ENCODE measurements at places on chromosomes 3 and 15.

DNA sequence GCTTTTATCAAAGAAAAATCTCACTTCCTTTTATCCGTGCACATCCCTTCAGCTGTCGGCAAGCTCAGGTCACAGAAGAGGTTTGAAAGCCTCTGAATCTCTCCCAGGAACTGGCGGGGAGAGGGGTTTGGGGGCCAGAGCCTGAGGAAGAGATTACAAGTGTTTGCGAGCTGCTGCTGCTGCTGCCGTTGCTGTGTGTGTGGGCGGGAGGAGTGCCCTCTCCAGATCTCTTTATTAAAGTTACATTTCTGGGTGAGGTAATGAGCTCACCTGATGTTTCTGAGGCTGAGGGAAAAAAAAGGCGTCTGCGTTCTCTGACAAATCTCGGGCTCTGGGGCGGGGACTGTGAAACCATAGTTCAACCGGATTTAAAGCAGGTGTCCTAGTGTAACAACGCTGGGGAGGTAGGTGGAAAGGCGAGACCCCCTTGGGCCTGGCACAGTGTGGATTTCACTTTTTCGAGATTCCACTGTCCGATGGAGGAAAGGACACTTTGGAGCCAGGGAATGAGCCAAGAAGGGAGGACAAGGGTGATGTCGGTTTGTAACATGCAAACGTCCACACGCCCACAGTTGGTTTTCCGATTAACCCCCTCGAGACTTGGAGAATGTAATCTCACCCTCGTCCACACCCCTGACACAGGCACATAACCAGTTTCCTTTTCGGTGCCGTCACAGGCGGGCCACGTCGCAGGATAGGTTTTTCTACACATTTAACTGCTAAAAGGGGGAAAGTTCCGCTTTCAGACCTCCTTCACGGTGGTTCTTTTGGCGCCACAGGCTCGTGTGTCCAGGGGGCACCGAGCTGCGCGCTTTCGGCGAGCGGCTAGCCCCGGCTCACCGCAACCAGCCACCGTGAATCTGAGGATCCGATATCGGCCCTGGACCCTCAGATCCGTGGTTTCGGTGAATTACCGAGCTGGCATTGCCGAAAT lies 2.1 kb downstream of the ALCAM start:
- DNase-seq = no peak

- no peak for DNase-seq
Measured at GRCh38 chr3:175015056-175015635, 156.0 kb downstream of the NAALADL2 start.

DNA sequence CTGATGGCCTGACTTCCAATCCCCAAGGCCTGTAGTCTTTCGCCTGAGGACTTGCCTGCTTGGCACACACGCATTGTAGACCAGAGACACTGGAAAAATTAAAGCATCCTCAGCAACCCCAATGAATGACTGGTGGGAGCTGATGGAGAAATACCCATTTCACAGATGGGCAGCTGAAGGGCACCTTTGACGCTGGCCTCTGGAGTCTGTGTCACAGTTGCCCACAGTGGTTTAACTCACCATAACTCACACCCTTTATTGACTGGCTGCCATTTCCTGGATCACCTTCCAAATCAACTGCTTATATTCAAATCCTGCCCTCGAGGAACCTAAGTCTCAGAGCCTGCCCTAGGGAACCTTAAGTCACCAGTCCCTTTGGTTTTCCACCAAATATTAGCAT lies 183.1 kb downstream of the SHQ1 start:
- no peak for DNase-seq

DNA sequence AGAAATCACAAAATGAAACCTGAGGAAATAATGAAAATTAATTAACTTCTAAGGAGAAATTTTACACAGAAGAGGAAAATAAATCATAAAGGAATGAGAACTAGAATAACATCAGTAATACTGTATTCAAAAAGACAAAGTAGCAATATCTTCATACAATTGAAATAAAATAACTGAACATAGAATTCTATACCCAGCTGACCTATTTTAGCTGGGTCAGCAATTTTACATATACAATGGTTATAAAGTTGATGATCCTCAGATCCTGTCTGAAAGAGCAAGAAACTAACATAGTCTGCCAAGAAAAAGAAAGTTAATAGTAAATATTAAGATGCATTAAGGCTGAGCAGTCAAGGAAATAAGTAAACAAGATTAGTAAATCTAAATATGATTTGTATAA lies 93.0 kb upstream of the P3H2 start:
- DNase-seq = no peak

DNA sequence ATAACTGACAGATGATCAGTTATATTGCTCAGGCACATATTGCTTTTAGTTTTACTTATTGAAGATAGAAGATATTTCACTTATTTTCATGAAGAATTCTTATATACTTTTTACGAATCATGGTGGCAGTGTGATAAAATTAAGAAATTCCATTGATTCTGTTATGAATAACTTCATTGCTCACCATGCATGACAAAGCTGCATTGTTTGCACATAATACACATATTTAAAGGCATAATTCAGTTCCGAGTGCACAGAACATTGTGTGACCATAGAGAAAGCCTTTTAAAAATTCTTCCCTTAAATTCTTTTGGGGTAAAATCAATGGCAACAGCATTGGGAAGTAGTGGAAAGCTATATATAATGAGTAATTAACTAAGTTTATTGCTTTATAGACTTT lies 82.5 kb upstream of the NAALADL2 start:
- no peak for DNase-seq

DNA sequence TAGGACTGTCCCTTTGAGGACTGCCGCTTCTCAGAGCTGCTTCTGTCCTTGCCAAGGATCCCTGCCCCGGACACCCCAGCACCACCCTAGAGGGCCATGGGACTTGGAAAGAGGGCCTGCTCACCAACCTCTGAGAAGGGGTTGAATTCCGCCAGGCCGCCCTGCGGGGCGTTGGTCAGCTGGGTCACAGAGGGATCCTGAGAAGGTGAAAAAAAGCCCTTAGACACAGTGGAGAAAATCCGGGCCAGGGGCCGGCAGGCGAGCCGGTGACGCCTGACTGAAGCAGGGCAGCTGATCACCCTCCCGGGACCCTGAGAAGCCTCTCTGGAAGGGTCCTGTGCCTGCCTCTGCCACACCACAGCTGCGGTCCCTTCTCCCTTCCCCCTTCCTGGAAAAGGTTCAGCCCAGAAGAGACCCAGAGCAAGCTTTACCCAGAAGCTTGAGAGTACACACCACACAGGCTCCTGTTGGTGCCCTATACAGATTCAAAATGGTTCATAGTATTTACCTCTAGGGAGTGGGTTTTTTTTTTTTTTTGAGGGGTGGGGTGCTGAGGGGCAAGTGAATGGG lies 11.6 kb upstream of the ULK3 start:
- no peak for DNase-seq

- no peak for DNase-seq
Measured at GRCh38 chr3:72339670-72340030, 508.6 kb downstream of the SHQ1 start.

GRCh38 chr3:135911110-135911509 lies 54.4 kb upstream of the PPP2R3A start:
- DNase-seq = no peak

GRCh38 chr15:86571873-86572272 lies 492.2 kb downstream of the AGBL1 start:
- no peak for DNase-seq

- no peak for DNase-seq
Measured at GRCh38 chr3:100395679-100396431, 5.0 kb downstream of the TOMM70 start.

DNA sequence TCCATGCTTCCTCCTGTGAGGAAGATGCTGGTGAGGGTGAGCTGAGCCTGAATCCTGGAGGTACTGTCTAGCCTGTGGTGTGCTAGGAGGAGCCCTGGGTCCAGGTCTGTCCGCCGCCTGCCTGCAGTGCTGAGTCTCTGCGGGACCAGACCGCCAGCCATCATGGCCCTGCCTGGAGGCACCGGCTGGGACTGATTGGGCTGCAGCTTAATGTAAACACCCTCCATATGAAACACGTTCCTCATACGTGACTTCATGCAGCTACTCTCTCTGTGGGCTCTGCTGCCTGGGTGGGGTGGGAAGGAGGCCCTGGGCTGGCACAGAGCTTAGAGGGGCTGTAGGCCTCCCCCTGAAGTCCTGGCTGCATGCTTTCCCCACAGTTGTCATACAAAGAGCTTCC lies 67.4 kb downstream of the FBLN2 start:
- no peak for DNase-seq

DNA sequence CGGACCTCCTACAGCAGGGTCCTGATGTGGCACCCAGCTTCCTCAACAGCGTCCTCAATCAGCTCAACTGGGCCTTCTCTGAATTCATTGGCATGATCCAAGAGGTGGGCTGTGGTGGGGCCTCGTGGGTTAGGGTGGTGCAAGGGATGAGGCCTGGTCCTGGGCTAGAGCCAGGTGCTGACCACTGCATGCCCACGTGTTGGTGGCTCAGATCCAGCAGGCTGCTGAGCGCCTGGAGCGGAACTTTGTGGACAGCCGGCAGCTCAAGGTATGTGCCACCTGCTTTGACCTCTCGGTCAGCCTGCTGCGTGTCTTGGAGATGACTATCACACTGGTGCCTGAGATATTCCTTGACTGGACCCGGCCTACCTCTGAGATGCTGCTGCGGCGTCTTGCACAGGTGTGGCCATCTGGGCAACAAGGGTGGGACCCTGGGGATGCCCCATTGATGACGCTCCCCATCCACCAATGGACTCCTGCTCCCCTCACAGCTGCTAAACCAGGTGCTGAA lies 3.8 kb downstream of the AMIGO3 start:
- DNase-seq = no peak

DNA sequence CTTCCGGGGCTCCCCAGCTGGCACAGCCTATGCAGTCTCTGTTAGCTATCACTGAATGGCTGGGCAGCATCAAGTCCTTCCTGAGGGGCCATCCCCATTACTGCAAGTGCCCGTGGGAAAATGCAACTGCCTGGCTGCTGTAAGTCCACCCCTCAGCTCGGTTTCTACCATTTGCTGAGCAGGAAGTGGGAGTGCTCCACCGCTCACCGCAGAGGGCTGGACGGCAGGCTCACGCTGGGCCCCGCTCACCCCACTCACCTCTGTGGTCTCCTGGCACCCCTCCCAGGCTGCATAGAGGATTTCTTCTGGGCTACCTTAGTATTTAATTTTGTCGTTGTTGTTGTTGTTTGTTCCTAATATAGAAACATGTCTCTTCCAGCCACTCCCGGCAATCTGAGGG lies 270.2 kb downstream of the PLCL2 start:
- DNase-seq = no peak

GRCh38 chr3:184590795-184591194 lies 29.2 kb downstream of the EPHB3 start:
- no peak for DNase-seq

GRCh38 chr3:10473581-10474274 lies 31.7 kb downstream of the ATP2B2 start:
- no peak for DNase-seq

- no peak for DNase-seq
Measured at GRCh38 chr3:44339181-44340057, 853 bp downstream of the TCAIM start.

- no peak for DNase-seq
Measured at GRCh38 chr3:132418916-132419315, 1.6 kb downstream of the DNAJC13 start.

DNA sequence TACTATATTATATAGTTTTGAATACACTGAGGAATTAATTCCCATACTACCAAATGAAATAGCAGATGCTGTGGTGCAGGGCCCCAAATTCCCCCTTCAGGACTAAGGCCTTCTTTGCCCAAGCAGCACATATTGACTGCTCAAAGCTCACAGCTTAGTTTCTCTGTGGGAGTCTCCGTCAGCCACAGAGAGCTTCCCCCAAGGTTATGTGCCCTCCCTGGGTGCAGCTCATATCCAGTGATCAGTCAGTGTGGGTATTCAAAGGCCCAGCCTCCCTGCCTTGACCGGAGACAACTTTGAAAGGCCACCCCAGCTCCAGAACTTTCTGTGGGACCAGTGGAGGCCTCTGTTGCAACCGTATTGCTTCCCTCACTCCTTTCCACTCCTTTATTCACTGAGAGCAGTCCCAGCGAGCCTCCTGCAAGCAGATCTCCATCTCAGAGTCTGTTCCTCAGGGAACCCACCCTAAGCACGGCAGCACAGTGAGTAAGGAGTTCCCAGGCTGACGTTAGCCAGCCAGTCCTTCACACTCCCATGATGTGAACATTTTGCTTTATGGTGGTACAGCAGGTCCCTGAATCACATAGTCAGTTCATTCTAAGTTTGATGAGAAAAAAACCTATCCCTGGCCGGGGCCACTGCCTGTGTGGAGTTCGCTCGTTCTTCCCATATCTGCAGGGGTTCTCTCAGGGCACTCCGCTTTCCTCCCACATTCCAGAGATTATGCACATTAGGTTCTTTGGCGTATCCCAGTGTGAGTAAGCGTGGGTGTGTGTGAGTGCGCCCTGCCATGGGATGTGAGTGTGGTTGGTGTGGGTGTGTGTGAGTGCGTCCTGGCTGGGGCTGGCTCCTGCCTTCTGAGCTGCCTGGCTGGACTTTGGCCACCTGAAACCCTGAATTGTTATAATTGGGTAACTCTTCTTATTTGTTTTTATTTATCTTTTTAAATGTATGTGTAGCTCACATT lies 64.4 kb upstream of the PPARG start:
- DNase-seq = no peak

DNA sequence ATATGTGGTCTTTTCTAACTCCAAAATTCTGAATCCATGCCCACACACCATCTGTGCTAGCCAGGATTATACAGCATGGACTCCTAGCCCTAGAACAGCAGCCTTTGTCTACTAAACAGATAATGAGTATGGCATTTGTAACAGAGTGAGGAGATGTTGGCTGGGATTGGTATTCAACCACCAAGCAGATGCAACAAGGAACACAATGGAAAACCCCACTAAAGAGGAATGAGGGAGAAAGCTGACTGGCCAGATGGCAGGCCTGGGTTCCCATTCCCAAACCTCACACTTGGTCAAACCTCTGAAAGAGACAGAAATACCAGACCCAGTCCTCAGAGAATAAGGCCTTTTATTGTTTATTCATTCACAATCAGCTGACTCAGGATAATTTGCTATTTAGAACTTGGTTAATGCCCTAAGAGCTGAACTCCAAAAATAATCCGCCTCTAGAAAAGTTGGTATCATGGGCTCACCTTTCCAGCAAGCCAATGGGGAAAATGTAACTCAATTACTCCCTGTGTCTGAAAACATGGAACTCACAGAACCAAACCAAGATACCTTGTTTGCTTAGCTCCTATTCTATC lies 145.6 kb downstream of the LRRC3B start:
- DNase-seq = no peak

GRCh38 chr3:27976933-27977332 lies 254.8 kb upstream of the EOMES start:
- no peak for DNase-seq

- no peak for DNase-seq
Measured at GRCh38 chr3:34842706-34843480, 796.4 kb upstream of the ARPP21 start.

GRCh38 chr3:168342946-168343850 lies 247.5 kb upstream of the GOLIM4 start:
- DNase-seq = no peak

DNA sequence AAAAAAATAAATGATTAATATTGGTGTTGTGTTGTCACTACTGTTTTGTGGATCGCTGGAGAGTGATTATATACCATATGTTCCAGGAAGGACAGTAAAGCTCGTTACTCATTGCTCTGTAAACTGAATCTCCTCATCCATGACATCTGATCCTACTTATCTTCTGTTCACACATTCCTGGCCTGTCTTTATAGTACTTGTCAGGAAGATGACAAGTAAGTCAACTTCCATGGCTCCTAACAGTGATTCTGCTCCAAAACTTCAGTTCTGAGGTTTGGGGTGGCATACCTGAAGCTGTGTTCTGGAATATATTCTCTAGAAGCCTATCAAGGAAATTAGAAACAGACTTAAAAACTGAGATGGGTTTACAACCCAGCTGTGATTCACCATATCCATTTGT lies 288.9 kb downstream of the ZBBX start:
- DNase-seq = no peak

GRCh38 chr3:557972-558371 lies 361.4 kb downstream of the CHL1 start:
- DNase-seq = no peak

Measured in thoracic aorta (tissue), 2 donors.